ENCODE measurements at places on chromosomes 3 and 15.

DNA sequence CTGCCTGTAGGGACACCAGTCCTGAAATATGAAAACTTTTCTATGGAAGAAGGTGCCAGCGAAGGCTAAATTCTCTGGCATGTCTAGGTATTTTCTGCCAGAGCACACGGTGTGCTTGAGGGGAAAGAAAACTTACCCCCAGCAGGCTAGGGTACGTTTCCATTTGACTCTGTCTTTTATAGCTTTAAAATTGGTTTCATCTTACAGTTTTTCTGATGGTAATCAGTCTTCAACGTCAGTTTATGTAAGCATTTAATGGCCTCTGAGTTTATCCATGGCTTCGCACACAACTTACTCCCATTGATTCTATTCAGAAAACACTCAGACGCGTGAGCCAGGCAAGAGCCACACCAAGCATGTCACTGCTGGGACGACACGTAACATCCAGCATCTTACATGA is 249.7 kb downstream of the ADAMTS17 start:
- DNase-seq = no peak

DNA sequence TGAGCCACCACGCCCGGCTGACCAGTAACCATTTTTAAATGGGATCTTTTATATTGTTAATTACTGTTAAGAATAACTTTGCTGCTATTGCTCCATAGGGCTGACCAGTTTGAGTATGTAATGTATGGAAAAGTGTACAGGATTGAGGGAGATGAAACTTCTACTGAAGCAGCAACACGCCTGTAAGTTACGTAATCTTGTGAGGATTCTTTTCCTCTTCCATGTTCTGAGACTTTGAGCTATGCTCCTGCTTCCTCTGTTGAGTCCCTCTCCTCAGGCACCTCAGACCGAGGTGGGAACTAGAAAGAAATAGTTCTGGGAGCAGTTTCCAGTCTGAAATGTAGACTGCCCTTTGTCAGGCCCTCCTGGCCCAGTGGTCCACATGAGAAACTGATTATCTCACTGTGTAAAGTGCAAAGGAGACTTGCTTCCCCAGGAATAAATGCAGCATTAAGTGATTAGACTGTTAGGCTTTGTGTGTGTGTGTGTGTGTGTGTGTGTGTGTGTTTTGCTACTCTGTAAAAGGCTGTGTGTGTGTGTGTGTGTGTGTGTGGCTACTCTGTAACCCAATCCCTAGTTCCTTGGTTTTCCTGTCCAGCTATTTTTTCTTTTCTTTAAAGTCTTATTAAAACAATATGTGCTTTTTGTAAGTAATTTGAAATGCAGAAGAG is 5.2 kb downstream of the POLR2H start:
- DNase-seq = no peak

GRCh38 chr3:37096288-37096687 is 78.1 kb downstream of the LRRFIP2 start:
- no peak for DNase-seq

DNA sequence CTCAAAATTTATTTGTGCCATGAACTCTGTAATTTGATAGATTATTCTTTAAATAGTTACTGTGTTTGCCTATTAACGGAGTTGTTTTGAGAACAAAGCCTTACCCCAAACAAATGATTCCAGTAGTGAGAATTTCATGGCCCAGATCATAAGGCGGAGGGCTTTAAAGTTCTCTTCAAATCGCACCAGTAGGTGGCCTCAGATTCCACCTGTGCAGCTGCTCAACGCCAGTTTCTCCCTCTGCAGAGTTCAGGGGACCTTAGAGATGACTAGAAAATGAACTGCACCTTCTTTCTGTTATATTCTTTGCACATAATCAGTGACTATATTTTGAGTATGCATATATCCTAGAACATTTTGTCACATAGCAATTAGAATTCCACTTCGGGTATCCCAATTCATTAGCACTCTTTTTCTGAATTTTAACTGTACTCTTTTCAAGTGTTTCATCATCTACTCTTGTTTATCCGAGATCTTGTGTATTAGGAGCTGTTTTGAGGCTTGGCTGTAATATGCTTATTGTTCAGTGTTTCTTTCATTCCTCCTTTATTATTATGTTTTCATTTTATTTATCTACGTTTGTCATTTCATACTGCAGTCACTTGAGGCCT is 232.6 kb upstream of the CHRM5 start:
- peak; percentile 13 for DNase-seq

GRCh38 chr15:61100512-61100911 is 128.6 kb downstream of the RORA start:
- no peak for DNase-seq

GRCh38 chr15:81413851-81414250 is 39.8 kb upstream of the TMC3 start:
- no peak for DNase-seq

DNA sequence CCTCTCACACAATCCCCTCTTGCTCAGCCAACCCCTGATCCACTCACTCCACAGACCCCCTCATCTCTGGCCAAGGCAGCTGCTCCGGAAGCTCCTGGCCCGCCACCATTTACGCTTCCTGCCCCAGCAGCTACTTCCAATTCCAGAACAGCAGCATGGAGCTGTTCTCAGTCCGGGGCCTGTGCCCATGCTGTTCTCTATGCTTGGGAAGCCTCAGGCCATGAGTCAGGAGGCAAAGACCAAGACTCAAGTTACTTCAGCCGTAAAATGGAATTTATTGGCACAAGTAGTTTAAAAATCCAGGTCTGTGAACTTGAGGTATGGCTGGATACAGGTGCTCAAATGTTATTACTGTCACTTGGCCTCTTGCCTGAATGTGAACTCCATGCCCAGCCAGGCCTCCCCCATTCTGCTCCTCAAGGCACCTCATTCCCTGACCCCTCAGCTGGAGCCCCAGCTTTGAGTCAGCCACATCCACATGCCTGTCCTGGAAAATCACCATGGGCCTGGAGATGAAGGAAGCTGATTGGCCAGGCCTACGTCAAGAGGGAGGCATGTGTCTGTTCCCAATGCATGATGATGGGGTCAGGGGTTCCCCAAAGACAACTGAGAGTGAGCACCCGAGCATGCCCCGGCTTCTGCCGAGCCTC is 31.4 kb upstream of the CACNA2D2 start:
- no peak for DNase-seq

- peak; percentile 85 for DNase-seq
Measured at GRCh38 chr15:36755341-36756000, 176.0 kb downstream of the CDIN1 start.

DNA sequence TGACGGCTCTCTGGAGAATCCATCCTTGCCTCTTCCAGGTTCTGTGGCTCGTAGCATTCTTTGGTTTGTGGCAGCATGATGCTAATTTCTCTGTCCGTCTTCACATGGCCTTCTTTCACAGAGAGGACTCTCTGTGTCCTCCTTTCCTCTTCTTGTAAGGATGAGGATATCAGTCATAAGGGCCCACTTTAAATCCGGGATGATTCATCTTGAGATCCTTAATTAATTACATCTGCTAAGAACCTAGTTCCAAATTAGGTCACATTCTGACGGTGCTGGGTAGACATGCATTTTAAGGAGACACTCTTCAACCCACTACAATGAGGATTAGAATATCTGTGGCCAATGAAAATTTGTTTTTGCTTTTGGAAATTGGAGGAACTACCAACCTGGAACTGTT is 15.7 kb upstream of the GXYLT2 start:
- no peak for DNase-seq

- no peak for DNase-seq
Measured at GRCh38 chr15:98737721-98738120, 89.4 kb downstream of the IGF1R start.

GRCh38 chr3:37474901-37475331 is 300.5 kb upstream of the LRRFIP2 start:
- DNase-seq = no peak

GRCh38 chr15:71011503-71012155 is 103.6 kb upstream of the THSD4 start:
- DNase-seq = peak; percentile 1

GRCh38 chr3:39187372-39188155 is 4.8 kb downstream of the XIRP1 start:
- no peak for DNase-seq

DNA sequence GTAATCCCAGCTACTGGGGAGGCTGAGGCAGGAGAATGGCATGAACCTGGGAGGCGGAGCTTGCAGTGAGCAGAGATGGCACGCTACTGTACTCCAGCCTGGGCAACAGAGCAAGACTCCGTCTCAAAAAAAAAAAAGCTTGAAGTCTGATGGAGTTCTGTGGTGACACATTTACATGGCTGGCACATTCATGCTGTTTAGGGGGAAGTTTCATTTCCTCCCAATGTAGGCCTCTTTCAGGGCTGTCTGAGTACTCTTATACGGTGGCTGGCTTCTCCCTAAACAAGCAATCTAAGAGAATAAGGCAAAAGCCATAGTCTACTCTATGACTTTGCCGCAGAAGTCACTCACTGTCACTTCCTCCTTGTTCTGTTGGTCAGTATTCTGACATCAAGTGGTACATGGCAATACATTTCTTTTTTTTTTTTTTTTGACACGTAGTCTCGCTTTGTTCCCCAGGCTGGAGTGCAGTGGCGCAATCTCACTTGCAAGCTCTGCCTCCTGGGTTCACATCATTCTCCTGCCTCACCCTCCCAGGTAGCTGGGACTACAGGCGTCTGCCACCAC is 41.2 kb downstream of the OIP5 start:
- DNase-seq = no peak

DNA sequence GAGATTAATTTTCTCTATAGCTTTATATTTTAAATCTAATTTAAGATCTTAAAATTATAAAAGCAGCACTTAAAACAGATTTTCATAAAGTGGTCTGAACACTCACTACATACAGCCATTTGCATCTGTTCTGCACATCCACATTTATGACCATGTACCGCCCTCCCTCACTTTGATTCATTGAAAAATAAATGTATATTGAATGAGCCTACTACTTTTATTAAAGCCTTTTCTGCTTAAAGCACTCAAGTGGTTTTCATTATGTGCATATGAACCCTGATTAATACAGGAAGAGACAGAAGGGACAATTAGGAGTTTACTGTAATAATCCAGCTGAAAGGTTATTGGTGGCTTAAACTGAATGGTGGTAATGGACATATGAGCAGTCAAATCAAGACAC is 129.4 kb downstream of the DLG1 start:
- DNase-seq = no peak

DNA sequence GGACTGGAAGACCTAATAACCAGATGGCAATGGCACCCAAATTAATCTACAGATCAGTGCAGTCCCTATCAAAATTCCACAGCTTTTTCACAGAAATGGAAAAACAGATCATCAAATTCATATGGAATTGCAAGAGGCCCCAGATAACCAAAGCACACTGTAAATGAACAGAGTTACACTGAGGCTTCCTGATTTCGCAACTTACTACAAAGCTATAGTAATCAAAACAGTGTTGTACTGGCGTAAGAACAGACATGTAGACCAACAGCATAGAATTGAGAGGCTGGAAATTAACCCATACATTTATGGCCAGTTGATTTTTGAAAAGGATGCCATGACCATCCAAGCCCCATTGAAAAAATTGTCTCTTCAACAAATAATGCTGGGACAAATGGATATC is 16.2 kb downstream of the XPC start:
- DNase-seq = no peak

DNA sequence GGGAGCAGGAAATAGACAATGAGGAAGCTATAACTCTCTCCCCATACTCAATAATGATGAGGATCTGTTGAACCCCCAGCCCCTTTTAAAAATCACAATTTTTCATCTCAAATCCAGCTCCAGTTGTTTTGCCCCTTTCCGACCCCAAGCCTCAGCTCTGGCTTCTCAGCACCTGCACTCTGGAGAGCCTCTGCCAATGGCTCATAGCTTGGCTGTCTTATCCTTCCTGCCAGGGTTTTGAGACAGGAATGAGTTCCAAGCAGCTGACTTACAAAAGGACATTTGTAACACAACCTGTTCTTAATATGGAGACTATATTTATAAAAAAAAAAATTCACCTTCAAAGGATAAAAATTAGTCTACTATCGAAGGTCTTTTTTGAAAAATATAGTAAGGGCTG is 105.9 kb upstream of the NEDD4 start:
- DNase-seq = no peak

- no peak for DNase-seq
Measured at GRCh38 chr3:97125902-97126499, 311.6 kb downstream of the EPHA6 start.

GRCh38 chr3:40719660-40720287 is 195.0 kb downstream of the ZNF621 start:
- peak; percentile 24 for DNase-seq

DNA sequence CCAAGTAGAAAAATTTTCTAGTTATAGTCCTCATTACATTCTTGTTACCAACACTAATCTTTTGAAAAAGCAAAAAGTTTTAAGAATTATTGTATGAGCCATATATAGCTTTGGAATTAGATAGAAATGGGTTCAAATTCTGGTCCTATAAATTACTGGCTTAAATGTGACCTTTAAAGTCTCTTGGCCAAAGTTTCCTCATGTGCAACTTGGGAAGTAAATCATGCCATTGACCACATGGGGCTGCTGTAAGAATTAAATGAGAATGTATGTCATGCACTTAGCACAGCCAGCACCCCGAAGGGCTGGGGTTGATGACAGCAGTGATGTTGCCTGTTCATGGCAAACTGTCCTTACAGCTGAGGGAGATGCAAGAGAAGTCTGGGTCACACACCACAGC is 108.3 kb downstream of the TOP2B start:
- DNase-seq = no peak

DNA sequence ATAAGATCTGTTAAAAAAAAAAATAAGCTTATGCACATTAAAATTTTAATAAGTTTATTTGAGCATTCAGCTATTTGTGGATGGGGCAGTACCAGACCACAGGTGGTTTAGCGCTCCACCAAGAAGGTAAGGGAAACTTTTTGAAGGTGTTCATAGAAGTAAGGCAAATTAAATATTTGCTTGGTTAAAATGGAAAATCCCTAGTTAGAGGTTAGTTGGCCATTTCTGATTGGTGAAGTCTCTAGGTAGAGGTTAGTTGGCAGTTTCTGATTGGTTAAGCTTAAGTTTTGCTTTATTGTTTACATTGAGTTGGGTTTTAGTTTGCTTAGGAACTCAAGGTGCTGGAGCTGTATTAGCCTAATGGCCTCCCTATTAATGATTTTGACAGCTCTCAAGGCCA is 30.7 kb downstream of the SCN11A start:
- DNase-seq = no peak

DNA sequence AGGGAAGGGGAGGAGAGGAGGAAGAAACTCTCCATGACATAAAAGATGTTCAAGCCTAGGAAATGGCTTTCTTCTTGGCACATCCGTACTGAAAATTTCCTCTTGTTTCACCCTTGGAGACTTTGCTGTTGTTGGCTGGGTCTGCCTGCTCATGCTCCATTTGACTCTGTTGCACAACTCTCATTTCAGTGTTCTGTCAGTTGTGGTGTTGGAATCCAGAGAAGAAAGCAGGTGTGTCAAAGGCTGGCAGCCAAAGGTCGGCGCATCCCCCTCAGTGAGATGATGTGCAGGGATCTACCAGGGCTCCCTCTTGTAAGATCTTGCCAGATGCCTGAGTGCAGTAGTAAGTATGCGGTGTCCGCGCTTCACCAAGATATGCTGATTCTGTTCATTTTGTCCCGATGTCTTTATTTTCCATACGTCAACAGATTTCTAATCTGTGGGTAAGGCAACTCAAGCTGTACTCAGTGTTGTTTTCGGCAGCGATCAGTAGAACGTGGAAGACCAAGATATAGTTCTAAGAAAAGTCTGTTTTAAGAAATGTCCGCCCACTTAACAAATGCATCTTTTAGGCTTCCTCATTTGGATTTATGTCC is 265.2 kb upstream of the GOLGA6L4 start:
- no peak for DNase-seq

All from NCI-H2227 treated with DMSO at 0.1 percent for 48 hours (cell line).